NCI-H2081 (cell line): ENCODE measurements at places on chromosomes 11 and 22.

- no peak for DNase-seq
These were observed 507.1 kb upstream of the CCDC90B start for GRCh38 chr11:83793310-83793709.

- peak; percentile 53 for DNase-seq
These were observed 482 bp downstream of the DDX17 start for GRCh38 chr22:38505541-38506117.

DNA sequence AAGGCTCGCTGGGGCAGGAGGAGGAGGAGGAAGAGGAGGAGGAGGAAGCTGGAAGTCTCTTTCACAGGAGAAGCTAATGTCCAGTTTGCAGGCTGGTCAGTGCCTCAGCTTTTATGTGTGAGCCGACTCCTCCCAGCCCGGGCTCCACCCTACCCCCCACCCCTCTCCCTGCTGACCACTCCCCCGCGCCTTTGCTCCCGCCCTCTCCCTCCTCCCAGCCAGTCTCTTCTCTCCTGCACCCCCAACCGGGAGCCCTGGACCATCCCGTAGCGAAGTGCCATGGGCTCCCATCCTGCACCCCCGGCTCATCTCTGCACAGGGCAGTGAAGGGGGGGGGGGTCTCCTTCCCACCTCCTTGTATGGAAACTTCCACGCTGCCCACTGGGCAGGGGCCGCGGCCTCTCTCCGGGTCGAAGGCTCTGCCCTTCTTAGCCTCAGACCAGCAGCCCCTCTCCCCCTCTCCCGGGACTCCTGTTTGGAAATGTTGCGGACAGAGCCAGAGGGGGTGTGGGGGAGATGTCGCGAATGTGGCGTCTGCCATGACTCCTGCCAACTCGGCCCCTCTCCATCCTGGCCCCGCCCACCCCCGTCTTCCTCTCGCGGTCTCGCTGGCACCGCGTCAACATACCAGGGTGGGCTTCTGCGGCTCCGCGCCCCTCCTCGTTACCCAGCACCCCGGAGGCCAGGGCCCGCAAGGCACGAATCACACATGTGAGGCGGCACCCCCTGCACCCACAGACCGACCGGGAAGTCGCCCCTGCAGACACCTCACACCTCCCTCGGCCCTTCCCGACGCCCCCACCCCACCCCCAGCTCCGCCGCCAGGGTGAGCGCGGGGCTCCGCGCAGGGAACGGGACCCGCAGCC lies 1.8 kb downstream of the IGF2 start:
- no peak for DNase-seq

- DNase-seq, result no peak
These were observed 15.8 kb downstream of the KBTBD3 start for GRCh38 chr11:106061249-106061784.

GRCh38 chr22:46290121-46290842 lies 6.4 kb upstream of the GTSE1 start:
- peak; percentile 9 for DNase-seq

DNA sequence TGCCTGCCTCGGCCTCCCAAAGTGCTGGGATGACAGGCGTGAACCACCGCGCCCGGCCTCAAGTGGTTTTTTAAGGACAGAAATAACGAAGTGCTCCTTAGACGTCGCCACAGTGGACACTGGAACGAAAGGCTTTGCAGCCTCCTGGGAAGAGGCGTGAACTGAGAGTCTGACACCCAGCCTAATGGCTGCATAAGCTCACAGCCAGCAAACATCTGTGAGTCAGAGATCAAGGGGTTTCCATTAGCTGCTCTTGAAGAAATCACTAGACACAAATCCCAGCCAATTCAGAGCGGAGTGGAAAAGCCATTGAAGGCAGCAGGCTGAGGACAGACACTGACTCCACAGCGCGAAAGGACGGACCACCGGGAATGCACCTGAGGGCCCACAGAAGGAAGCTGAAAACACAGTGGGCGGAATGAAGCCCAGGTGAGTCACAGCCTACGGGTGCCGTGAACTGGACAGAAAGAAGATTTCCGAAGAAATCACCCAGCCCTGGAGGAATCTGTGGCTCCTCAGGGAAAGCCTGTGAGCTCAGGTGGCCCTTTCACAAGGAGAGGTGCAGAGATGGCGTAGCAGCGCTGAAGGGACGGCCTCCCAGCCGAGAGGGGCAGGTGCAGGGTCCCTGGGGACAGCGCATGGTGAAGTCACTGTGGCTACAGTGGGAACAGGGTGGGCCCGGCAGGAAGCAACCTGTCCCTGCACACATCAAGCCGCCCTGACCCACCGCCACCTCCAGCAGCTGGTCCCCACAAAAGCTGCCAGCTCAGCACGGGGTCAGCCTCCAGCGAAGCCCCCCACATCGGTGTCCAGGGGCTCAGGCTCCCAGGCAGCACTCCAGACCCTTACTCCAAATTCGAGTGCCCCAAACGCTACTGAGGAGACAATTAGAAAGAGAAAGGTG lies 11.6 kb downstream of the LMNTD2 start:
- DNase-seq, result no peak

GRCh38 chr22:39474351-39475111 lies 17.7 kb downstream of the MGAT3 start:
- DNase-seq, result no peak

- DNase-seq, result no peak
These were observed 531.1 kb downstream of the TBC1D22A start for GRCh38 chr22:47293368-47294221.

DNA sequence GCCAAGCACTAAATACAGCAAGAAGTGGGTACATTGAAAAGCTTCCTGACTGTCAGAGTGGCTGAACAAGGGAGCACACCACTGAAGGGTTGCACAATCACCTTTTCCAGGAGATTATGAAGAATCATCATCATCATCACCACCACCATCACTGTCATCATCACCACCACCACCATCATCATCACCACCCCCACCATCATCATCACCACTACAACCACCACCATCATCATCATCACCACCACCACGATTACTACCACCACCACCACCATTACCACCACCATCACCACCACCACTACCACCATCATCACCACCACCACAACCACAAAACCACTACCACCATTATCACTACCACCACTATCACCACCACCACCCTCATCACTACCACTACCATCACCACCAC lies 147.9 kb upstream of the TBCEL start:
- DNase-seq, result no peak

GRCh38 chr22:45254789-45255278 lies 14.1 kb upstream of the KIAA0930 start:
- no peak for DNase-seq

GRCh38 chr11:121441521-121441920 lies 10.6 kb upstream of the SORL1 start:
- DNase-seq, result no peak

- no peak for DNase-seq
These were observed 1.3 kb downstream of the SPTY2D1 start for GRCh38 chr11:18632841-18633240.

DNA sequence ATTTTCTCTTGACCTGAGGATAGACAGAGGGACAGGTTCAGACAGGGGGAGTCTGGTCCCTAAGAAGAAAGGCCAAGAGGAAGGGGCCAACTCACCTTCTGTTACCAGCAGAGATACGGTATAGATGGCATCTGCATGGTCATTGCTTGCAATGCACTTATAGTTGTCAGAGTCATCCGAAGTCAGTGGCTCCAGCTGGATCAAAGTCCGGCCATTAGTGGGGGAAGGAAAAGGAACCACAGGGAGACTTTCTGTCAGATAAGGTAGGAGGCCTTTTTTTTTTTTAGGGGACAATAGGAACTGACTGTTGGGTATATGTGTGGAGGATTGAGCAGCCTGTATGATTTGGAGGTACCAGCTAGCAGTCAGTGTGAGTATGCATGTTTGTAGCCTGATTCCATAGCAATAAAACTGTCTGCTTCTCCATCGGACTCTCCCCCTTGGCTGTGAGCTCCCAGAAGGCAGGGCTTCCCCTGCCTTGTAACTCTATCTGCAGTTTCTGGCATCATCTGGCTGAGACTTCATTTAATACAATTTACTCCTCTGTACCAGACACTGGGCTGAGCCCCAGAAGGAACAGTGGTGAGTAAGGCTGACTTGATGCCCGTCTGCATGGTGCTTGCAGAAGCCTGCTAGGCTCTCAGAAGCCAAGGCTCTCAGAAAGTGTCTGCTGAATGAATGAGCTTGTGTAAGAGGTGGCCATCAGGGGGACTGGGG lies 5.7 kb downstream of the IGSF22 start:
- no peak for DNase-seq

- DNase-seq, result no peak
These were observed 117.5 kb downstream of the SPATA19 start for GRCh38 chr11:133727774-133728173.

GRCh38 chr22:20438427-20438677 lies 727 bp upstream of the SCARF2 start:
- DNase-seq, result no peak

GRCh38 chr11:75475767-75476650 lies 43.0 kb upstream of the KLHL35 start:
- no peak for DNase-seq

GRCh38 chr11:112421879-112422278 lies 161.2 kb upstream of the PLET1 start:
- DNase-seq, result no peak

- DNase-seq, result no peak
These were observed at the start of gene OR52I2 for GRCh38 chr11:4581443-4581842. OR52I2 (plus strand) TSS chr11:4581743.

DNA sequence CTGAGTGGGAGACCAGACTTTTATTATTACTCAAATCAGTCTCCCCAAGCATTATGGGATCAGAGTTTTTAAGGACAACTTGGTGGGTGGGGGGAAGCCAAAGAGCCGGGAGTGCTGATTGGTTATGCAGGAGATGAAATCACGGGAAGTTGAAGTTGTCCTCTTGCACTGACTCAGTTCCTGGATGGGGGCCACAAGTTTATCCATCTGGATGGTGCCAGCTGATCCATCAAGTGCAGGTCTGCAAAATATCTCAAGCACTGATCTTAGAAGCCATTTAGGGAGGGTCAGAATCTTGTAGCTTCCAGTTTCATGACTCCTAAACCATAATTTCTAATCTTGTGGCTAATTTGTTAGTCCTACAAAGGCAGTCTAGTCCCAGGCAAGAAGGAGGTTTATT lies 53.5 kb upstream of the LMO1 start:
- DNase-seq, result no peak
